ENCODE measurements at places on chromosomes 2 and 18.

DNA sequence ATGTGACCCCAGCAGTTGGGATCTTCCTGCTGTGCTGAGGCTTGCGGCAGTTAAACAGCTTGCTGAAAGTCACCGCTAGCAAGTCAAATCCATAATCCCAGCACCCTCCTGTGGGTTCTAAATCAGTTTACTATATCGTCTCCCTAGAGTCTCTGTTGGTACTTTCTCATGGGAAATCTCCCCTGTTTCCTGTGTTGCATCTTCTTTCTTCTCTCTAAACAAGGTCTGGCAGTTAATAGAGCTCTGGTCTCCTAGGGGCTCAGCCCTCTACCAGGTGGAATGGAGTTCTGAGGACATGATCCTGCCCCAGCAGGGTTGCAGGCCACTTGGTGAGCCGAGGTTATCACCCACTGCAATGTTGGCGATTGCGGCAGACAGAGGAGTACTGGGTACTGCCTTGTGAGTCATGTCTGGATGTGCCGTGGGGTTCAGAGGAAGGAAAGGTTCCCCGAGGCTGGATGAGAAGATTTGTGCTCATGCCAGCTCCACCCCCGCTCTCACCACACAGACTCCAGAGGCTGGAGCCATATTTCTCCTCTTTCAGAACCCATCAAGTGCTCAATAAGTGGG is 59.4 kb upstream of the SIX2 start:
- DNase-seq = no peak

DNA sequence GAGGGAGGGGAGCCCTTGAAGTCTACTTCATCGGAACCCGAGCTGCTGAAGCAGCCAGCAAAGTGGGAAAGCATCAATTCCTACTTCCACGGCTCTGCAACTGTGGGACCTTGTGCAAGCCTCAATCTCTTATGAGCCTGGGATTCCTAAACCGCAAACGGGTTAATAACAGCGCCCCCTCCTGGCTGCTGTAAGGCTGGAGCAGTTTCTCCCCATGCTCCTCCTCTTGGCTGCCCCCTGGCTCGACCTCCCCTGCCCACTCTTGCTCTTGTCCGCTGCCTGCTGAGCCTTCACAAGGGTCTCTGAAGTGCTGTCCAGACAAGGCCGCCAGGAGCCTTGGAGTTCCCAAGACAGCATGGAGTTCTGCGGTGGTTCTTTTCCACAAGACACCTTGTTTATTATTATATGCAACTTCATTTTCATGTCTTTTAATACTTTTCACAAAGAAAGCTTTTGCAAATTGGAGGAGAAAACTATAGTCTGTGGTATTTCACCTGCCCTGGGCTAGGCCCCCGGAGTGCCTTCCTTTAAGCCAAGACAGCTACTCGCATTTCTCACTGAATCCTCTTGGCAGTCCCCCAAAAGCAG is 157.2 kb downstream of the DDX1 start:
- DNase-seq = no peak

- DNase-seq = no peak
Measured at GRCh38 chr18:48769006-48769636, 181.6 kb downstream of the SMAD7 start.

DNA sequence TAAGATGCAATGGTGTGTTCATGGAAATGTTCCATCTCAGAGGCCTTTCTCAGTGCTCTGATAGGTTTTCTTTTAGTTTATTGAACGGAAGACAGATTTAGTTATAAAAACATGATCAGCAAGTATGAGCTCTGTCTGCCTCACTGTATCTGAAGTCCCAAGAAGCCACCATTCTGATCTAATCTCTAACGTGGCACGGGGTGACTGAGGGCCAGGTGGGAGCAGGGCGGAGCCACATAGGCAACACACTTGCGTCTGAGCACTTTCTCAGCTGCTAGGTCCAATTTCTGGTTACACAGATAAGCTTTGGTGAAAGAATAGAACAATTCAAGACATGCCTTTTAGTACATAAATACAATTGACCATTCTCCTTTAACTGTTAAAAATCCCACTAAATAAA is 60.4 kb downstream of the SNTG2 start:
- DNase-seq = no peak

DNA sequence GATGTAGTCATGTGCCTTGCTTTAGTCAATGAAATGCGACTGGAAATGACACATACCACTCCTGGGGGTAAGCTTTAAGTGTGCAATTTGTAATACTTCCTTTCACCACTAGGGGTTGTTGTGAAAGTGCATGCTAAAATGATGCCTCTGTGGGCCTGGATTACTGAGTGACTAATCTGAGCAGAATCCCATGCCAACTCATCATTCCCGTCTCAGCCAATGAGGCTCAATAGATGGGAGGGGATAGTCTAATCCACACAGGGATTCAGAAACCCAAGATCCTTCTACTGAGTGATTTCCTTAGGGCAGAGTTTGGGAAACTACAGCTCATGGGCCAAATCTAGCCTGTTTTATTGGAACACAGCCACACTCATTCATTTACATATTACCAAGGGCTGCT is 54.0 kb downstream of the HRH4 start:
- DNase-seq = no peak

DNA sequence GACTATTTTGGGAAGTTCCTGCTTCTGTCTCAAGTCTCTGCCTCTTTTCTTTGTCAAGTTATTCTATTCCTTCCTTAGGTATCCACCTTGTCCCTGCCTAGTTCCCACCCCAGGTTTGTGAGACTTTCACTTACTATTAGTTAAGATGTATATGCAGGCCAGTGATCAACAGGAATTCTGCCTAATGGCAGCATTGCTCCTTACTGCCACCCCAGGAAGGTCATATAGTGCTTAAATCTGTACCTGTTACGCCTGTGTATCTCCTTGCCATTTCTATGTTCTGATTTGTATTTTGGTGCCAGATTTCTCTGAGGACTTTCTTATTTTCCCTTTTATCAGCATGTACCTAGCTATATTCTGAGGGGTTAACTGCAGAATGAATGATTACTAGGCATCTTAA is 746.0 kb upstream of the TMEFF2 start:
- no peak for DNase-seq

DNA sequence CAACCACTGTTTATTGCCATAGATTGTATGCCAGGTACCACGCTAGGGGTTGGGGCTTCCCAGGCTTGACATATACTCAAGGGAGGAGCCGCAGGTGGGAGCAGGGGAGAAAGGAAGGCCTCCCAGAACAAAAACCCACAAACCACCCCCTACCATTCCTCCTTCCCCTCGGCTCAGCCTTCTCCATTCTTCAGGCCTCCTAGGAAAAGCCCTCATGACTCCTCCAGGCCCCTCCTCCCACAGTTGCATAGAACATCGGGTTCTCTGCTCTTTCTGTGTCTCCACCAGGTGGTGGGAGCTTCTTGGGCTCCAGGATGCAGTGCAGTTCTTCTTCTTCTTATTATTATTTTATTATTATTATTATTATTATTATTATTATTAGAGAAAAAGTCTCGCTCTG is 80.3 kb downstream of the ZFP36L2 start:
- no peak for DNase-seq

- DNase-seq = no peak
Measured at GRCh38 chr2:84181927-84182326, 277.2 kb downstream of the SUCLG1 start.

DNA sequence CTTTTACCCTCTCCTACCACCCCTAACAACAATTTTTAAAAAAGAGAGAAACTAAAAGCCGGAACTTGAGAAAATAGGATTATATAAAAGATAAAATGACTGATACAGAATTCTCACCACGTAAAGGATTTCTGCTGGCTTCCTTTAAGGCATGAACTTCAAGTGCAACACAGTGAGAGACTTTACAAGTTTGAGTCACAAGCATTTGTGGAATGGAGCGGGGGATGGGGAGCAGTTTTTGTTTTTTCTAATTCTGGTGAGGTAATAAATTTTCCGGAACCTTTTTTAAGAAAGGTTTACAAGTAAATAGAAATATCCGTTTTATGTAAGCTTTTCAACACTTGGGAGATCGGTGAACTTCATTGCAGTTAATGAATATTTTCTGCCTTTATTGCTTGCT is 1.8 kb upstream of the CDH2 start:
- no peak for DNase-seq

GRCh38 chr2:88057437-88057844 is 1.9 kb upstream of the KRCC1 start:
- no peak for DNase-seq

GRCh38 chr2:134337631-134338030 is 83.8 kb downstream of the MGAT5 start:
- no peak for DNase-seq
